ENCODE measurements at places on chromosomes 11 and 22. TPM values are rescaled to one million over a fixed set of nuclear protein-coding genes. Genes with fewer than 3 reads are reported as not detected.

Gene GTSE1
- total RNA-seq = 0.14 TPM

Gene C22orf31
- not detected for total RNA-seq

Gene CLDN5
- total RNA-seq = not detected

Gene CARD16
- total RNA-seq = 22.4 TPM

Gene MCHR1
- total RNA-seq = not detected

Gene AASDHPPT
- total RNA-seq = 19.6 TPM

Gene ANO9
- total RNA-seq = 114 TPM

Gene APLNR
- total RNA-seq = not detected

Gene FERMT3
- 61.1 TPM for total RNA-seq

Gene MS4A7
- not detected for total RNA-seq

Gene MMP27
- not detected for total RNA-seq

Gene PGM2L1
- 10.2 TPM for total RNA-seq

Gene PICALM
- total RNA-seq = 73.3 TPM

Gene RPL27A
- 1,721 TPM for total RNA-seq

Gene RAB39A
- not detected for total RNA-seq

Gene RPS6KA4
- 9.2 TPM for total RNA-seq

Gene APOBEC3H
- 0.67 TPM for total RNA-seq

Gene ABTB2
- 1.0 TPM for total RNA-seq

Gene OR4C6
- total RNA-seq = not detected

Gene TEAD1
- total RNA-seq = not detected

Gene MPPED1
- not detected for total RNA-seq

Gene GAB4
- not detected for total RNA-seq

Gene MRGPRX3
- total RNA-seq = not detected

Gene IL17REL
- not detected for total RNA-seq

Gene C11orf65
- total RNA-seq = 0.75 TPM

Gene ANO1
- not detected for total RNA-seq

Gene VPREB1
- not detected for total RNA-seq

Gene AGBL2
- total RNA-seq = 3.6 TPM

Gene OR56B4
- not detected for total RNA-seq

Gene CEND1
- not detected for total RNA-seq

Gene UPB1
- total RNA-seq = 3.7 TPM

Gene CHRDL2
- total RNA-seq = not detected

Gene RIBC2
- total RNA-seq = 0.41 TPM

Gene OR52H1
- total RNA-seq = not detected

Gene ELP4
- 9.5 TPM for total RNA-seq

Gene ARHGAP20
- total RNA-seq = not detected

Gene CD59
- 37.8 TPM for total RNA-seq

Gene PKP3
- total RNA-seq = 0.60 TPM

Gene SLC22A8
- total RNA-seq = not detected

Gene ALG9
- total RNA-seq = 31.1 TPM

Gene UBQLN3
- total RNA-seq = not detected

Gene NXPE2
- total RNA-seq = not detected

Gene VEGFB
- 39.7 TPM for total RNA-seq

Gene VWA5A
- 5.1 TPM for total RNA-seq

Gene DRD4
- 0.70 TPM for total RNA-seq

Gene TEX12
- total RNA-seq = 0.82 TPM

Gene DYNC2H1
- 2.8 TPM for total RNA-seq

Gene BRSK2
- 0.55 TPM for total RNA-seq

Gene ART1
- total RNA-seq = not detected

Gene YPEL4
- 7.3 TPM for total RNA-seq

Gene TUBA8
- 1.1 TPM for total RNA-seq

All from CD4-positive, alpha-beta T cell (primary cell).